ENCODE measurements at places on chromosomes 7 and 10.

- no peak for DNase-seq
Observed at GRCh38 chr10:101816376-101816775, 1.9 kb downstream of the OGA start.

- no peak for DNase-seq
Observed at GRCh38 chr7:152462995-152463708, 27.3 kb upstream of the KMT2C start.

DNA sequence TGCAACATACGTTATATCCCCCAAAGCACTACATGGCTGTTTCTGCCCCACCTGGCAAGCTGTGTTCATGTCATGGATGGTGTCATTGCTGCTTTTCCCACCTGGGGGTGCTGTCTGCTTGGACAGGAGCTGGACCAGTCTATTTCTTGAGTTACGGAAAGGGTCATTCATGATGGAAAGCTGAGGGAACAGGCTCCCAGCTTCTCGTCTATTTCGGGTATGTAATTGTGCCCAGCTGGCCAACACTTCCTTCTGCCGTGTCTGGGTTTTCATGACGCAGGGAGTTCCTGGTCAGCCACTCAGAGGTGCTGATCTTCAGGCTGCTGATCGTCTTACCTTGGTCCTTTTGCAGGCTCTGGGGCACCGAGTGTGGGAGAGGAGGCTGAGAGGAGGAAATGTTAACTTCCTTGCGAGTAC, 8.6 kb downstream of the BTBD16 start:
- DNase-seq = no peak

- no peak for DNase-seq
Observed at GRCh38 chr7:92636018-92636560, 45.9 kb upstream of the FAM133B start.

DNA sequence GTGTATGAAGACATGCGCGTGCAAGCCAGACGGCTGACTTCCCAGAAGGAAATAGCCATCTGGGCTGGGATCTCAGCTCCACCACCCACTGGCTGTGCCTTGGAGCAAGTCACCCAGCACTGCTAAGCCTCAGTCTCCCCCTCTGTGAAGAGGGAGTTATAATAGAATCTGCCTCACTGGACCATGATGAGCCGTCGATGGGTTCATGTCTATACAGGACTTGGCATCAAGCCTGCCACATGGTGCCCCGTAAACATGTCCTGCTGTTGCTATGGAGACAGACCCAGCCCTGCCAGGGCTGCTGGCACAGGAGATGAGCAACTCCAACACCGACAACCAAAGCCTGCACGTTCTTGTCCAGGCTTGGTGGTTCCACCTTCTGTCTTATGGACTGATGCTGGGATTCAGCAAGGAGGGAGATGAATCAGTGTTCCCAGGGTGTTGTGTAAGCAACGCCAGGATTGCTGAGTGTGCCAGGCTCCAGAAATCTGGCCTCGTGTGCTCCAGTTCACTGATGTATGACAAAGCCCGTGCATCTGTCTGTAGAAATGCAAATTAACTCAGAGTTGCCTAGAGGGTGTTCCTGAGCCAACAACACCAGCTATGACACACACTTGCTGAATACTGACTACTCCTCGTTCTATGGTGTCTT, 5.6 kb downstream of the GPR15LG start:
- no peak for DNase-seq

- no peak for DNase-seq
Observed at GRCh38 chr10:78442836-78443550, 409.3 kb downstream of the RPS24 start.

Measured in GF-D8 (cell line).